ENCODE measurements at places on chromosomes 2 and 18.

DNA sequence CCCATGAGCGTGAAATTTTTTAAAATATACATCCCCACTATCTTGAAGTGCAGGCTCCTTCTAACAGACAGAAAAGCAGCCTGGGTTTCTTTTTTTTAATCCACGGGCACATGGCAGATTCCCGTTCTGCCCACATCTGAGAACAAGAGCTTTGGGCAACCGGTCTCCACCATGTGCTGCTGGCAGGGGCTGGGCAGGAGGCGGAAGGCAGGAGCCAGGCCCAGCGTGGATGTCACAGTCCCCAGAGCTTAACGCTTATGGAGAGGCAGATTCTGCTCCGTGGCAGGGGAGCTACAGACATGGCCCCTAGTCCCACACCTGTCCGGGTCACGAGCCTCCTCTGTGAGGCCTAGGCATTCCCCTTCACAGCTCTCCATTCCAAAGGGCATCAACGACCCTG is 503.0 kb upstream of the MYT1L start:
- no peak for DNase-seq

GRCh38 chr2:180289627-180290026 is 282.5 kb upstream of the CWC22 start:
- DNase-seq: no peak

DNA sequence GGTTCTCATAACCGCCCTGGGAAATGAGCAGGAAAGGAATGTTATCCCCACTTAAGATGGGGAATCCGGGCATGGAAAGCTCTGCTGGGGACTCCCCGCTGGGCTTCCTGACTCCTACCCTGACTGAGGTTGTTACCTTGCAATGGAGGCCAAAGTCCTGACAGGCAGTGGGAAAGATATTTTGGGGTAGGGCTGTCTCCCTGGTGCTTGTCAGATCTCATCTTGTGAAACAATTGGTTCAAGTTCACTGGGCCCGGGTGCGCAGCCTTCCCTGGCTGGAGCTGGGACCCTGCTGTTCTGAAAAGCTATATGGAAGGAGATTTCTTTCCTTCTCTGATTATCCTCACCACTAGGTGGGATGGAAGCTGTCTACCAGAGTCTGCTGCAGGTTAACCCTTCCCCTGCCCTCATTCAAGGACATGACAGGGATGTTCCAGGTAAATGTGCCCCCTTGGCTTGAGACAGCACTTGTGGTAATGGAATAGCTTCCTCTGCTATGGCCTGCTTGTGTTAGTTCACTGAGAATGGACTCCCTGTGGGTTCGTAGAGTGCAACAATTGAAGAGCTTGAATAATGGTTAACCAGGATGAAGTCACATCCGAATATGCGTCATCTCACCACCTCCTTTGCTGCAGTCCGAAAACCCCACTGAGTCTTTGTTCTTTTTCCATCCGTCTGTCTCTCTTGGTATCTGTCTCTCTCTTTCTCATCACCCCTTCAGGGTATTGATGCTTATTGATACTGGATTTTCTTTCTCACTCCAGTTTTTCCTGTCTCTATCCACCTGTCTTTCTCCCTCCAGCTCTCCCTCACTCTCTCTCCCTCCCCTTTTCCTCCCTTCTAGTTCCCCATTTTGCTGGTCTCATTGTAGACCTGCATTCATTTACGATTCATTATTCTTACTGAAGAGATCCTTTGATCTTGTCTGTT is 67.8 kb upstream of the EPAS1 start:
- no peak for DNase-seq

GRCh38 chr18:57819119-57819518 is 16.0 kb upstream of the ATP8B1 start:
- DNase-seq: no peak

GRCh38 chr2:197378086-197378485 is 56.7 kb downstream of the SF3B1 start:
- no peak for DNase-seq

DNA sequence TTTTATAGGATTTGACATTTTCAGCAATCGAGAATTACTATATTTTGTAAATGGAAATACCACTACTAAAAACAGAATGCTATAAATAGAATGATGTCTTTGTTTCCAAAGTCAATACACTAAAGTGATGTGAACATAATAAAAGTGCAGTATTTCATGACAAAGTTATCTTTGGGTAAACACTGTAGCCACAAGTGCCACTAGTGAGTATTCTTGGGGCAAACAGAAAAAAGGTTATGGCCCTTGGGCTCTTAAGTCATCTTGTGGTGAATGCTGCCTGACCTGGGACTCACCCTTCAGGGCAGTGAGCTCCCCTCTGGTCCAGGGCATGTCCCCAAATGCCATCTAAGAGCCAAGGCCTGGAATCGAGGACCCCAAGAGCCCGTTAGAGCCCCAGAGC is 99.2 kb upstream of the KYNU start:
- no peak for DNase-seq

Measured in stimulated activated CD4-positive, alpha-beta T cell treated with anti-CD3 and anti-CD28 coated beads, Interleukin-12 subunit alpha, Interleukin-12 subunit beta, amount 100 ng/mL, for 24 hours (primary cell).